ENCODE measurements at places on chromosomes 1 and 21. TPM values are rescaled to one million over a fixed set of nuclear protein-coding genes. Genes with fewer than 3 reads are reported as not detected.

The IKBKE gene
- total RNA-seq, result 21.1 TPM

The HTR1D gene
- not detected for total RNA-seq

The CD1C gene
- not detected for total RNA-seq

The TDRD10 gene
- total RNA-seq, result 0.86 TPM

The FMO2 gene
- not detected for total RNA-seq

DNA sequence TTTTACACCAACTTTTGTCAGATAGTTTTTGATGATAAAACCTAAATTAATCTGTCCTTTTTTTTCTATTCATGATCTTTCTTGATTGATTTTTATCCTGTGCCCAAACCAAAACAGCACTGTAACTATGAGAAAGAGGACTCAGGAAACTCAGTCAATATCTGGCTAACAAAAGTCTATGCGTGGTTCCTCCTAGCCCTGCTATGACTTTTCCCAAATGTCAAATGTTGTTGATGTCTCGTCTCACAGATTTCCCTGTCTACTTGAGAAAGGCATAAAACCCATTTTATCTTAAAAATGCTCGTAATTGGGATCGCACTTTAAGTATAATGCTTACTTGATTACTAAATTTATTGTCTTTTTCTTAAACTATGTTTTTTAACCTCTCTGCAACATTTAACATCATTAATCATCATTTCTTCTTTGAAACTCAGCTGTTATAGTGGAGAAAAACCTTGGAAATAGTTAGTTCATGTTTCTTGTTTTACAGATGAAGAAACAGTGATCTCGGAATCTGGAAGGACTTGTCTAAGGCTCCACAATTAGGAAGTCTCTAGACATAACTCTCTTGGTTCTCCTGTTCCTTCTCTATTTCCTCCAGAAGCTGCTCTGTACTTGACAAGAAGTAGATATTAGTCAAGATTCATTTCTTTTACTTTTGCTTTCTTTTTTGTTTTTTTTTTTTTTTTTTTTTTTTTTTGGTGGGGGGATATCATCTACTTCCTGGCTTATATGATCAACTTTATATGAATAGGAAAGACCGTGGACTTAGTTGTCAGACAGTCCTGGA is 26.2 kb upstream of the PTPRC start:
- peaks cover 90% of the 10 kb centered on the region for H3K4me1 ChIP-seq
- H3K36me3 ChIP-seq, result peaks cover 1% of the 10 kb centered on the region
- H3K27me3 ChIP-seq, result no peaks in the 10 kb centered on the region
- no peak for DNase-seq

GRCh38 chr1:167683641-167684502 is 37.9 kb upstream of the MPZL1 start:
- peak overlapping the region; percentile 12 for H3K27ac ChIP-seq
- no peak overlapping the region for H3K4me3 ChIP-seq
- H3K4me1 ChIP-seq, result peaks cover 15% of the 10 kb centered on the region
- no peaks in the 10 kb centered on the region for H3K27me3 ChIP-seq
- no peak for DNase-seq

GRCh38 chr1:117017062-117017461 is 15.5 kb downstream of the CD101 start:
- H3K36me3 ChIP-seq, result no peaks in the 10 kb centered on the region
- no peak for DNase-seq
- H3K4me1 ChIP-seq, result peaks cover 49% of the 10 kb centered on the region
- H3K4me3 ChIP-seq, result no peak overlapping the region
- H3K27me3 ChIP-seq, result no peaks in the 10 kb centered on the region

- no peaks in the 10 kb centered on the region for H3K27me3 ChIP-seq
- peaks cover 7% of the 10 kb centered on the region for H3K36me3 ChIP-seq
- H3K4me1 ChIP-seq, result peaks cover 76% of the 10 kb centered on the region
These were observed 83.8 kb downstream of the MRPL37 start for GRCh38 chr1:54283635-54284385.

- H3K27me3 ChIP-seq, result peaks cover 49% of the 10 kb centered on the region
- H3K27ac ChIP-seq, result no peak overlapping the region
- no peak for DNase-seq
- no peak overlapping the region for H3K4me3 ChIP-seq
- H3K36me3 ChIP-seq, result no peaks in the 10 kb centered on the region
These were observed 14.6 kb downstream of the NGF start for GRCh38 chr1:115323366-115324004.

DNA sequence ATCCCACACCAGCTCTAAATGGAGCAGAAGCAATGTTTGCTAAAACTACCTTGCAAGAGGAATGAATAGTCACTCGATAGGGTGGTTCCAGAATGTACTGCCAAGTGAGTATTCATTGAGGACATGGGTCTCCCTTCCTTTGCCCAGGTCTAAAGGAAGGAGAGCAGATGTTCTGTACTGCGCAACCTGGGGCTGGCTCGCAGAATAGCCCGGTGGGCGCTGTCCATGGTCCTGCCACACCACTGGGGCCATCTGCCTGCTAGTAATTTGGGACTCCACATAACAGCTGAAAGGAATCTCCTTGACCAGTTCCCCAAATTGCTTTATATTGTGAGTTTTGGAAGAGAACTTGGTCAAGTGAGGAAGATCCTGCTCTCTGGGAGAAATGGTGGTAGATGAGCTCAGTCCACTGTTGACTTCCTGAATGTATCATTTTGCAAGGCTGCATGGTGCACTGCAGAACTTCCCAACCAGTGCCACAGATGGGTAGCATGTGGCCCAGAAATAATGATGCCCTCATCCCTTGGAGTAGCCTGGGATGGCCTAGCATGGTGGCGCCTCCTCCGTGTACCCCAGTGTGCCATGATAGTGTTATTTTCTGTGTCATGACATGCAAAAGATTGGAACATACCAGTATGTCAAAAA is 5.7 kb downstream of the SLC6A17 start:
- no peak overlapping the region for H3K27ac ChIP-seq
- peaks cover 78% of the 10 kb centered on the region for H3K27me3 ChIP-seq
- H3K4me3 ChIP-seq, result no peak overlapping the region
- peak; percentile 48 for DNase-seq

DNA sequence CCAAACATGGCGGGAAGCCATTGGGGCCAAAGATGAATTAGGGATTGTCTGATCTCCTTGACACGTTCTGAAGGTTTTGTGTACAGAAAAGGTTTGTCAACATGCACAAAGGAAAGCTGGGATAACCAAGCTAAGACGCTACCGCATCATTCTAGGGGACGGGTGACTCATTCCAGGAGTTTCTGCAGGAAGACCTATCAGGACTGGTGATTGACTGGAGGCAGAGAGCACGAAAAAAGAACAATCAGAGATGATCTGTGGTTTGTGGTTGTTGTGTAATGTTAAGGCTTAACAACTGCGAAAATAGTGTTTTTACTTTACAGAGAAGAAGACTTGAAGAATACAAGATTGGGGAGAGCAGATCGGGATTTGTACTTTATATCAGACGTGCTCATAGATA is 22.2 kb upstream of the ERG start:
- H3K36me3 ChIP-seq, result no peaks in the 10 kb centered on the region
- DNase-seq, result no peak
- H3K4me3 ChIP-seq, result no peak overlapping the region
- H3K4me1 ChIP-seq, result peaks cover 7% of the 10 kb centered on the region
- peaks cover 71% of the 10 kb centered on the region for H3K27me3 ChIP-seq

DNA sequence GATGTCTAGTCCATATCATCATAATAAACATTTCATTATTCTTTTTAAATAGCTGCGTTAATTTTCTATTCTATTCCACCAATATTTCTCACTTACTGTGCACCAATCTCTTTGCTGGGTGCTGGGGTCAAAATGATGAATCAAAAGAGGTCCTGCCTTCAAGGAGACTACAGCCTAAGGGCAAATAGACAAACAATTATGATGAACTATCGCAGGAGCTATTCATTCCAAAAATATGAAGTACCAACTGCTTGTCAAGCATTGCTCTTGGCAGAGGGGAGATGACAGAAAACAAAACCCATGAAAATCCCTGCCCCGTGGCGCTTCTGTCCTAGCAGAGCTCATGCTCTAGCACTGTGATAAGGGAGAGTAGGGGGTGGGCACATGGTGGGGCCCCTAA is 28.8 kb upstream of the SLC26A9 start:
- no peak for DNase-seq
- H3K27me3 ChIP-seq, result no peaks in the 10 kb centered on the region
- no peaks in the 10 kb centered on the region for H3K36me3 ChIP-seq
- no peak overlapping the region for H3K27ac ChIP-seq
- H3K4me3 ChIP-seq, result no peak overlapping the region

DNA sequence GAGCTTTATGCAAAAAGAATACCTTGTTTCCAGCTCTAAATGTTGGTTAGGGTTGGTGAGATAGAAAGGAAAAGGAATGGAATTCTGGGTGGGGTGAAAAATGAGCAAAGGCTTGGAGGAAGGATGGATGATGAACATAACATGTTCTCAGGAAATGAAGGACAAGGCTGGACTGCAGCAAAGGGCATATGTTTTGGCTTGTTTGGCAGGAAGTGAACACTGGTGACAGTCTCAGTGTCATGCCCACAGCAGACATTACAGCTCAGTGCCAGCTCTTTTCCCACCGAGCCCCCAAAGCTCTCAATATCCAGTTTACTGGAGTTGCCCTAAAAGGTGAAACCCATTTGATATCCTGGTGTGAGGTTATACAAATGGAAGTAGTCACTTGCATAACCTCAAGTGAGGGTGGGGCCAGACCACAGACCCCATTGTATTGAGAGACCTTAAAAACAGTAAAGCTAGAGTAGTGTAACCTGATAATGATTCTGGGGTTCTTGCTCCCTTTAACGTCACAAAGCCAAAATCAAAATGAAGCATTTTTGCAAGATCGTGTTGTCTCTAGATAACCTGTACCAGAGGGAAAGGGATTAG is 270.6 kb downstream of the NFIA start:
- H3K4me1 ChIP-seq, result peaks cover 9% of the 10 kb centered on the region
- H3K27me3 ChIP-seq, result no peaks in the 10 kb centered on the region
- DNase-seq, result no peak

GRCh38 chr21:32712043-32712442 is 15.8 kb downstream of the SYNJ1 start:
- H3K4me1 ChIP-seq, result peaks cover 30% of the 10 kb centered on the region
- no peak for DNase-seq
- H3K36me3 ChIP-seq, result peaks cover 12% of the 10 kb centered on the region
- H3K27ac ChIP-seq, result no peak overlapping the region

DNA sequence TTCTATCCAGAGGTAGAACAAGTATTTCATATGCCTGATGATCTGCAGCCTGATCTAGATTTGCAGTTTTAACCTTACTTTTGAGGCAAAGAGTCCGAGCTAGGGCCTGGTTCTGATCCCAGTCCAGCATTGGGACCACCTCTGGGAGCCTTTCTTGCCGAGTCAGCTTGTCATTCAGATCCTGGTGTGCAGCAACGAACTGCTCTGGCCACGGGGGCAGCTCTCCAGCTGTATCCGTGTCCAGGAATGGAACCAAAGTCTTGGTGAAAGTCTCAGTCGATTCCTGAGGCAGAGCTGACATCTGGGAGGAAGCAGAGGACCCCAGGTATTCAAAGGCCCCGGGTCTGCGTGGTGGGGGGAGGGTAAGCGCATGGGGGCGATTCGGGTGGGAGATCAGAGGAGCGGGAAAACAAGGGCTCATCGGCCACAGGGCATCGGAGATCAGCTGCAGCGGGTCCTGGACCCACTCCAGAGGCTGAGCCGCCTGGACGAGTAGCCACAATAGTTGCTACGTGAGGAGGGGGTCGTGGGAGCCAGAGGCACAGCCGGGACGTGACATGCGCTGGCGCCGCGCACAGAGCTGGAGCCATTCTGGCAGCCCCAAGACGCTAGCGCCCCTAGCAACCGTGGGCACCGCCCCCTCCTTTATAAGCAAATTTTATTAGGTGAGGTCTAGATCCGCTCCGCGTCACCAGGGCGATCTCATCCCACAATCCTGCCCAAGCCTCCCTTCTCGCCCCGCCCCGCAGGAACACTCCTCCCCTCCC is 32.4 kb upstream of the BSDC1 start:
- no peak for DNase-seq
- peaks cover 55% of the 10 kb centered on the region for H3K27me3 ChIP-seq
- H3K4me3 ChIP-seq, result no peak overlapping the region
- H3K36me3 ChIP-seq, result no peaks in the 10 kb centered on the region
- H3K27ac ChIP-seq, result no peak overlapping the region

DNA sequence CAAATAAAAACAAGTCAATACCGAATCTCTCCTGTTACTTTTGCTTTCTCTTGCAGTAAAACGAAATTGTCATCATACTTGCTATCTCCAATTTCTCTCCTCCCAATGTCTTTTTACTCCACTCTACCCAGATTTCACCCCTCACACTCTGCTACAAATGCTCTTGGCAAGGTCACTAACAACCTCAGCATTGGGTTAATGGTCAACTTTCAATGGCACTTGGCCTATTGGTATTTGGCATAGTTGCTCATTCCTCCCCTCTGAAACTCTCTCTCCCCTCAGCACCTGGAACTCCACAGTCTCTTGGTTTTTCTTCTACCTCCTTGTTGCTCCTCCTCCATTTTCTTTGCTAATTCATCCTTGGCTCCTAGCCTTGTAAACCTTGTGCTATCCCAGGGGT is 367.3 kb downstream of the PTPRU start:
- no peak for DNase-seq
- H3K27me3 ChIP-seq, result peaks cover 18% of the 10 kb centered on the region
- H3K4me1 ChIP-seq, result no peaks in the 10 kb centered on the region
- H3K36me3 ChIP-seq, result peaks cover 2% of the 10 kb centered on the region
- H3K4me3 ChIP-seq, result no peak overlapping the region
